ENCODE measurements at places on chromosomes 6 and 20. TPM values are rescaled to one million over a fixed set of nuclear protein-coding genes. Genes with fewer than 3 reads are reported as not detected.

DNA sequence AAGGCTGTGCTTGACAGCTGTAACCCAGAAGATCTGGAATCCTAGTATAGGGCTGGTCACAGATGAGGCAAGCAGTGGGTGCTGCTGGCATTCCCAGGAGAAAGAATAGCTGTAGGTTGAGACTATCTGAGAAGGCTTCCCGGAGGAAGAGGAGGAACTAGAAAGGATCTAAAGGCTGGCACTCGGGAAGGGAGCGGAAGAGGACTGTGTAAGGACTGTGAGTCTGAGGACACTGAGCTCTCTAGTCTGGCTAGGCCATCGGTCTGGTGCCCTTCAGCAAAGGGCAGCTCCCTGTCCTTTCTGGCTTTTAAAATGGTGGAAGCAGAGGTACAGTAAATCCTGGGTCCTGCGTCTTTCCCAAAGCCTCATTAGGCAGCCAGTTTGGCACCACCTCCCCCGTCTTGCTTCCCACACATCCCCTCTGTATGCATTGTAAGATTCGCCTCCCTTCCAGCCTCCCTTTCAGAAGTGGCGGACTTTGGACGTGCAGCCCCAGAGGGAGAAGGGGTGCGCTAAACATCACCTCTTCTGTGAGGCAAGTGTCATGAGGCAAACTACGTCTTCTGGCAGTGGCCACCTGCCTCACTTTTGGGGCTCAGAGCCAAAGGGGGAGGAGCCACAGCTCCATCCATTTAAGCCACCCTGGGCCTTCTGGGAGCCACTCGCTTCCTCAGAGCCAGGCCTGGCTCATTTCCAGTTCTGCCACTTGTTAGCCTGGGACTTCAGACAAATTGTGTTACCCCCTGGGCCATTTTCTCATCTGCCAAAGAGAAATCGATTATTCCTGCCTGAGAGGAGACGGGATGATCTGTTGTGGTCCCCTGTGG is 8.6 kb downstream of the SNPH start:
- DNase-seq, result no peak
- no peak overlapping the region for H3K4me3 ChIP-seq
- no peaks in the 10 kb centered on the region for H3K27me3 ChIP-seq
- no peak overlapping the region for H3K27ac ChIP-seq
- no peaks in the 10 kb centered on the region for H3K36me3 ChIP-seq

DNA sequence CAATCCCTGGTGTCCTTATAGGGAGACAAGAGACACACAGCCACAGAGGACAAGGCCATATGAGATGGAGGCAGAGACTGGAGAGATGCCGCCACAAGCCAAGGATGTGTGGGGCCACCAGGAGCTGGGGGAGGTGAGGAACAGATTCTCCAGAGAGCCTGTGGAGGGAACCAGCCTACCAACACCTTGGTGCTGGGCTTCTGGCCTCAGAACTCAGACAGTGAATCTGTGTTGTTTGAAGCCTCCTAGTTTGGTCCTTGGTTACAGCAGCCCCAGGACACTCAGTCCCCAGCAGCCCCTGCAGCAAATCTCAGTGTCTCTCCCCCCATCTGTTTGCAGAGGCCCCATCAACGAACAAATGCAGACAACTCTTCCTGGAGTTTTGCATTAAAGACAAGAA is 73.2 kb upstream of the BHLHE23 start:
- H3K4me3 ChIP-seq, result no peak overlapping the region
- H3K27me3 ChIP-seq, result peaks cover 11% of the 10 kb centered on the region
- no peaks in the 10 kb centered on the region for H3K36me3 ChIP-seq
- no peak overlapping the region for H3K27ac ChIP-seq
- H3K4me1 ChIP-seq, result no peaks in the 10 kb centered on the region
- no peak for DNase-seq

DNA sequence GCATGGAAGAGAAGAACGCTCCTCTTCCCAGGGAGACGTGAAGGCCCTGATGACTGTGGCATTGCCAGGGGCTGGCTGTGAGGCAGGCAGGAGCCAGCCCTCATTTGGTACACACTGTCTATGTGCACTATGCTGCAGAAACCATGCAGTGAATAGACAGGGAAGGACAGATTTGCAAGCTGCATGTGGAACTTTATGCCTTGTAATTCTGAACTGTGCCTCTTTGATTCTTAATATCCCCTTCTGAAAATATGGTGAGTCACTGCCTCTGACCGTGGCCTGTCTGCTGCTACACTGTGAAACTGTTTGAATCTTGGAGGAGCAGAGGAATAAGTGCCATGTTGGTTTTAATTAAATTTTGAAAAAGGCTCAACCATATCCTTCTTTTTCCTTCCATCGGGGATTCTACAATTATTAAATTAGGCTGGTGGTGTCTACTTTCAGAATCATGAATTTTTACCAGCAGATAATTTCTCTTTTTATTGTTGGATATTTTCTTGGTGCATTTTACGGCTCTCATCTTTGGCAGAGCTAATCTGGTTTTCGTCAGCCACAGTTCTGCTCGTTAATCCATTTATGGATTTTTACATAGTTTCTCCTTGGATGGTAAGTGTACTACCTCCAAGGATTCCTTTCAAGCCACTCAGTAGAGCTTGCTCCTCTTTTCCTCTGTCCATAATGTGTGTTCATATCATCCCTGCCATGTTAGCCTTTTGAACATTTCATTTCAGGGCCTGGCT is 301.0 kb upstream of the SLC35B3 start:
- no peaks in the 10 kb centered on the region for H3K27me3 ChIP-seq
- no peak overlapping the region for H3K27ac ChIP-seq
- DNase-seq, result no peak
- no peaks in the 10 kb centered on the region for H3K4me1 ChIP-seq
- H3K4me3 ChIP-seq, result no peak overlapping the region

DNA sequence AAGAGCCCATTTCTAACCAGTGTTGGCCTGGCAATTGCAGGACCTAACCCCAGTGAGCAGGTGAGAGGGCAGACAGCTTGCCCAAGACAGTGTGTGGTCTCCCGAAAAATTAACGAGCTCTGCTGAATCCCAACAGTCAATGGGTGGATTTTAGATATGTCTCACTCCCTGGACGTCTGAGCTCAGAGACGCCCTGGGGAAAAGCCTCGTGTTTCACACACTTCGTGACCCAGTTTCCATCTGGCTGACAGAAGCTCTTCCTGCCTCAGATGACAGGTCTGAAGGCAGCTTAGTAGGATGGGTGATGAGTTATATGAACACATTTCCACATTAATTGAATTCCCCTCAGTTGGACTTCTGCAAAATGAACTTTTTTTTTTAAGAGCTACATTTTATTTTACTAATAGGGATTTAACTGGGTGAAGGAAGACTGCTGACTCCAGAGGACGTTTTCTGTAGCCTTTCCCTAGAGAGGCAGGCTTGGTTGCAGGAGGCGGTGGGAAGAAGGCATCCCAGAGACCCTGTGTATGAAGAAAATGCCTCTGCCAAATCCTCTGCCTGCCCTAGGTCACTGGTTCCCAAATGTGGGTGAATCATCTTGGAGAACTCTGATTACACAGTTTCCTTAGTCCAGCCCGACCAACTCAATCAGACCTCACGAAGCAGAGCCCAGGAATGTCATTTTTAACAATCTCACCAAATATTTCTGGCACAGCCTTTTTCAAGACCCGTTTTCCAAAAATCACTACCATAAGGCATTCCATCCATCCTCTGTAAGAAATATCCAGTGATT is 71.7 kb upstream of the LY86 start:
- no peak overlapping the region for H3K27ac ChIP-seq
- no peak overlapping the region for H3K4me3 ChIP-seq
- H3K36me3 ChIP-seq, result no peaks in the 10 kb centered on the region
- no peak for DNase-seq
- H3K27me3 ChIP-seq, result peaks cover 4% of the 10 kb centered on the region

DNA sequence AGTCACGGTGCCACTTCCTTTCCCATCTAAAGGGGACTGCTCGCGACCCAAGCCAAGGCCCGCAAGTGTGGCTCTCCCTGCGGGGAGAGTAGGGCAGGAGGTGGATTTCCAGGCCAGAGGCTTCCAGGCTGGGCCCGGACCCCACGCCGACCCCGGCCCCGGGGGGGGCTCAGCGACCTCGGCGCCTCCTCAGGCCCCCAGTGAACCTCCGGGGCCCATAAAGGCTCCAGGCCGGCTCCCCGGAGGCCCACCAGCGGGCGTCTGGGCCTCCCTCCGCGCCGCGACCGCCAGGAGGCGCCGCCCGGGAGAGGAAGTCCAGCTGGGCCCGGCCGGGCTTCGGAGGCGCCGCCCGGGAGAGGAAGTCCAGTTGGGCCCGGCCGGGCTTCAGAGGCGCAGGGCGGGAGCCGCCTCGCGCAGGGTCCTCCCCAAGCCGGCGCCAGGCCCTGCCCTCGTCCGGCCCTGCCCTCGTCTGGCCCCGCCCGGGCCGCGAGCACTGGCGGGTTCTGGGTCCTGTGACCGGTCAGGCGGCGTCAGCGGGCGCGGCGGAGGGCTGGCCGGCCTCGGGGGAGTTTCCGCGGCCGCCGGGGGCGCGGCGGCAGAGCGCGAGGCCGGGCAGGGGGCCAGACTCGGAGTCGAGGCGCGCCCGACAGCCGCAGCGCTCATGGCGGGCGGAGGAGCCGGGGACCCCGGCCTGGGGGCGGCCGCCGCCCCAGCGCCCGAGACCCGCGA is at the start of gene RAB32:
RAB32 (plus strand) TSS at position 623 of the 729 bp plus-strand sequence; CDS start at position 662, 39 bp downstream.
- H3K4me3 ChIP-seq, result peak within 1 kb of the TSS; percentile 44
- H3K27me3 ChIP-seq, result no peaks in the 10 kb centered on the region
- DNase-seq, result peak; percentile 7
- H3K27ac ChIP-seq, result no peak within 1 kb of the TSS
- no peaks in the 10 kb centered on the region for H3K36me3 ChIP-seq

TNNC2 gene
- not detected for total RNA-seq

WRNIP1 gene
- 32.1 TPM for total RNA-seq

TMEM63B gene
- 19.1 TPM for total RNA-seq
